ENCODE measurements at places on chromosomes 12 and 14.

DNA sequence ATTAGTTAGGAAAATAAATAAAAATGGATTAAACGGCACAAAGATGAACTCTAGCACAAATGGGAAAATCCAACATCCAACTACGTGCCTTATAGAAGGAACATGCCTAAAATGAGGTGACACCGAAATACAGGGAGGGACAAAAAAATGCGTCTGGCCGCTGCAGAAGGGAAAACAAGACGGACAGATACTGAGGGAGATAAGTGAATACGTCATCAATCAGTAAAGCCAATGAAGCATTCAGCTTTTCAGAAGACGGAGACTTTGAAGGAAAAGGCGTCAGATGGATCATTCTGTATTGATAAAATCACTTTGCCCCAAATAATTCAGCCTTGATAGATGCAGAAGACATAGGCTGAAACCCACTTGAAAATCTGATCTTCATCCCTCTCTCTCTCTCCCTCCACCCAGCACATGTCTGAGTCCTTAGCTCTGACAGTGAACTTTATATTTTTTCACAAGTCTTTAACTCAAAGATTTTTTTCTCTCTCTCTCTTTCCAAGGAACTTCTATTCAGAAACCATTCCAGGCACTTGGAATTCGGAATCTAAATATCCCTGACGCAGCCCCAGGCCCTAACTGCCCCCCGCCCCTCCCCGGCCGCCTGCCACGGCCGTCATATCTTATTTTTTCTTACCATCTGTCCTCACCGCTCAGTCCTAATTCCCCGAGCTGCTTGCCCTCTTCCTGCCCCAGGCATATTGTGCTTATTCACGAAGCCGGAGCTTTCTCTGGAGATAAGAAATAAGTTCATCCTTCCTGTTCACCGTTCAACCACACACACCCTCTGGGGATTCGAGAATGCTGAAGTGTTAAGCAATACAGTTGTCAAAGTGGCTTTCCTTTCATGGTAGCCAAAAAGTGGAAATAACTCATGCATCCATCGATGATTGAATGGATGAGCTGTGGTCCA is 35.5 kb upstream of the RFLNA start:
- DNase-seq, result no peak

- DNase-seq, result no peak
These were observed 135.7 kb upstream of the PWP1 start for GRCh38 chr12:107549651-107550480.

GRCh38 chr14:50342221-50343078 is 30.3 kb downstream of the DMAC2L start:
- peak; percentile 70 for DNase-seq

DNA sequence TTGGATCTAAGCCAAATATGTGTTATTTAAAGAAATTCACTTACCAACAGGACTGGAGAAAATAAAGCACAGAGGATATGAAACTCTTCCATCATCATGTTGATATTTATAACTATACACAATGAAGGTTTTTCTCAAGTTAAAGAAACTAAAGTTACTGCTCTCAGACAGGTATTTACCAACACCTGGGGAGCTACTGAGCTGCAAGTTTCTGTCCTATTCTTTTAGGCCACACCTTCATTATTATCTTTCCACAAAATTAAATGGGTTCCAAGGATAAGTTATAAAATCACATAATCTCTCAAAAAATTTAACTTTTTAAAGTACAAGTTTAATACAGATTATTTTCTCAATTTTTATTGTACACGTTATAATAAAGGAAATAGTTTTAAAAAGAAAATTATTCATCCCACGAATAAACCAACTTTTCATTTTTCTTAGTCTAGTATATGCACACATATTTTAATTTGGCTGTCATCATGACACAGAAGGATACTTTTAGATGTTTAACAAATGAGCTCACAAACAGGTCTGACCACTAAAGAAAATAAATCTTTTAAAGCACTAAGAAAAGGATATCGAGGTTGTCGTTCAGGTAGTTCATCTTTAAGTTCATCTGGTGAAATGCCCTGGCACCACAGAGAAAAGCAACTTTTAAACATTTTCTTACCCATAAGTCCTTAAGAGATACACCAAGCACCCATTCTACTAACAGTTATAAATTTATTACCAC is 7.8 kb downstream of the GMFB start:
- no peak for DNase-seq

DNA sequence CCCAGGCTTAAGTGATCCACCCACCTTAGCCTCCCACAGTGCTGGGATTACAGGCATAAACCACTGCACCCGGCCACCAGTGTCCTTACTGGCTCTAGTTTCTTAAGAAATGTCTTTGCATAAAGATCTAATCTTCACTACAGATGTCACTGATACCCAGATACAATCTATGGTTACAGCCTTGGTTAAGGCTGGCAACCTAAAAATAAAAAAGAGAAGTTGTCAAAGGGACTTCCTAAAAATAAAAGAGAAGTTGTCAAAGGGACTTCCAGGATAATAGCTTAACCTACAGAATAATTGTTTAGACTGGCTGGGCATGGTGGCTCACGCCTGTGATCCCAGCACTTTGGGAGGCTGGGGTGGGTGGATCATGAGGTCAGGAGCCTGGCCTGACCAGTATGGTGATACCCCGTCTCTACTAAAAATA is 27.6 kb downstream of the ETFBKMT start:
- no peak for DNase-seq

DNA sequence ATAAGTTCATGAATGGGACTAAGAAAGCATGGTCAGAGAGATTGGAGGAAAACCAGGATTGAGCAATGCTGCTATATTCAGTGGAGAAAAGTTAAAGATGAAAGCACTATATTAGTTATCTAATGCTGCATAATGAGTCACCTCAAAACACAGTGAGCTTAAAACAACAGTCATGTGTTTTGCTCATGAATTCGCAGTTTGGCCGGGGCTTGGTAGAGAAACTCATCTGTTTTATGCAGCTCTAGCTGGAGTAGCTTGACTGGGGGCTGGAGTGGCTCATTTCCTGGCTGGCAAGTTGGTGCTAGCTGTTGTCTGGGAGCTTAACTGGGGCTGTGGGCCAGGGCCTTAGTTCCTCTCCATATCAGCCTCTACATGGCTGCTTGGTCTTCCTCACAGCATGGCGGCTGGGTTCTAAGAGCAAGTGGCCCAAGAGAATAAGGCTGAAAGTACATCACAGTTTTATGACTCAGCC is 90.1 kb downstream of the ADCK1 start:
- no peak for DNase-seq

DNA sequence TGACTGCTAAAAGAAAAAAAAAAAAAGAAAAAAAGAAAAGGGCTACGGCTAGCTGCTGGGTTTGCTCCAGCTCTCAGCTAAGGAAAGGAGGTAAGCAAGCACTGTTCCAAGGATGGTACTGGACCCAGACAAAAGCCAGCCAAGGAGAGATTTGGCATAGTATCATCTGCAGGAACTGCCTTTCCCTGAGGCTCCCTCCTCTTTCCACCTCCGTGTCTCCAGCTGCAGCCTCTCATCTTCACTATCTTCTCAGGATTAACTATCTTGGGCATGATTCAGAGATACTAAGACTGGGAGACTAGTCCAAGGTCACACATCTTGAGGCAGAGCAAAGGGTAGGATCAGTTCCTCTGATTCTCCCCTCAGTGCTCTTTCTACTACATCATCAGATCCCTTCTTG is 6.0 kb downstream of the KITLG start:
- DNase-seq, result no peak

DNA sequence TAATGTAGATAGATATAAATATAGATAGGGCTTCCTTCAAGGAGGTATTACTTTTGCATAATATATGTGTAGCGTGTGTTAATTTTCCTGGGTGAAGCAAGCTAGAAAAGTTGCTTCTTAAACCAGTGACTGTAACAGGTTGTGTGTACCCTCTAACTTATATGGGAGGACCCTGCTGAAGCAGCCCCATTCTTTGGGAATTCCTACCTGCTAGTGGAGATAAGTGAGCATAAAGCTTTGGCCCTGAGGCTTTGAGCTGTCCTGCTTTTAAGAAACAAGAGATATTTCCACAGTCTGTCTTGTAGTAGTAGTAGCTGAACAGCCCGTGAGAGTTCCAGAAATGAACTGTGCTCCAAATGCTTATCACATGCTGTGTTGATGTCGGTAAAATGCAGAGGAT is 8.6 kb downstream of the RMST start:
- DNase-seq, result no peak

DNA sequence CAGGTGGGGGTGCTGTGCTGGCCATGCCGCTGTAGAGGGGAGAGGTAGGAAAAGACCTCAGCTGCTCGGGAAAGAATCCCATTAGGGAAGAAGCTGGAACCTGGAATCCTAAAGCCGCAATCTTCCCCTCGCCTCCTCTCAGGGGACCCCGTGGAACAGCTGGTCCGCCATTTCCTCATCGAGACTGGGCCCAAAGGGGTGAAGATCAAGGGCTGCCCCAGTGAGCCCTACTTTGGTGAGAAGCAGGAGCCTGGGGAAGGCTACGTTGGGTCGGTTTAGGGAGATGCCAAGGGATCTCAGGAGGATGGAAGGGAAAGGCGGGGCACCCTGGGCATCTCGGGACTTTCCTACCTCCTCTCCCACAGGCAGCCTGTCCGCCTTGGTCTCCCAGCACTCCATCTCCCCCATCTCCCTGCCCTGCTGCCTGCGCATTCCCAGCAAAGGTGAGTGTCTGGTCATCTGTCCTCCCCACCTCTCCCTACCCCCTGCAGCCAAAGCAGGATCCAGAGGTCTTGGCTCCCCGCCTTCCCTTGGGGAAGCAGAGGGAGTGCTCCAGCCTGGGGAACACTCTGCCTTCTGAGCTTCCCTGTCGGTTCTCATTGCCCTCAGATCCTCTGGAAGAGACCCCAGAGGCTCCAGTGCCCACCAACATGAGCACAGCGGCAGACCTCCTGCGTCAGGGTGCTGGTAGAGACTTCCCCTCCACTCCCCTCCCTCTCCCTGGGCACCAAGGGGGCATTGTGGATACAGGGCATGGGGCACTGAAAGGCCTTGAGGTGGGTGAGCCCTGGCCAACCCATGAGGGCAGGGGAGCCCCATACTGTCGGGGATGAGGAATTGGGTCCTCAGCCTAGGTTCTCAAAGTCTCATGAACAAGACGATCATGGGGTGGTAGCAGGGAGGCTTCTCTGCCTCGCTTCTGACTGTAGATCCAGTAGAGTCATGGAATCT is 12.4 kb downstream of the TNS2 start:
- peak; percentile 28 for DNase-seq

DNA sequence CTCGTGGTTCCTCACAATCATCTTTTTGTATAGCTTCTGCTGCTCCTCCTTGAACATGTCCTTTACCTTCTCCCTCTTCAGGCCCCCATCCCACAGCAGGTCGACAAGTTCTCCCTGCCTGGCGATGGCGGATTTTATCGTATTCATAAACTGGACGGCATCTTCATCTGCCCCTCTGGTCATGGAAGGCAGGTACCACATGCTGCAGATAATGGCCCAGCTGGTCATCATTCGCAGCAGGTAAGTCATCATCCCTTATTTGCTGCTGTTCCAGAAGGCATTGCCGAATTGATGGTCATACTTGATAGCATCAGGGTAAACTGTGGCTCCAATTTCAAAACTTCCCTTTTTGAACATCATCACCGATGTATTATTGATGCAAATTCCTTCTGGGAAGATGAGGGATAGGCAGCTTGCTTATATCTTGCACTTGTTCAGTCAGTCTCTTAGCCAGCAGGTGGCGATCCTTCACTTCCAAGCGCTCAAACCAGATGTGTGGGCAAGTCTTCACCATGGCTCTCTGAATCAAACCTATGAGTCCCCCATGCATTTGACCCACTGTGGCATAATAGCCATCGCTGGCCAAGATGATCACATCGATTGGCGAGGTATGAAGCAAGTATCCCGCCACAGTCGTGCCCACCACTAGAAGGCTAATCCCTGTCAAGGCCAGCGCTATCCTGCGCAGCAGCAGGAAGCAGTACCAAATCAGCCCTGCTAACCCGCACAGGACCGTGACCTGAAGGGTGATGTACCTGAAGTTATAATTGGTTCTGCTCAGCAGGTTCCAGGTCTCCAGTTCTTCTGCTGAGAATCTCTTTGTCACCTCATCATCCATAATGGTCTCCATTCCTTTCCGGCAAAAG is 381.5 kb upstream of the STXBP6 start:
- peak; percentile 35 for DNase-seq

DNA sequence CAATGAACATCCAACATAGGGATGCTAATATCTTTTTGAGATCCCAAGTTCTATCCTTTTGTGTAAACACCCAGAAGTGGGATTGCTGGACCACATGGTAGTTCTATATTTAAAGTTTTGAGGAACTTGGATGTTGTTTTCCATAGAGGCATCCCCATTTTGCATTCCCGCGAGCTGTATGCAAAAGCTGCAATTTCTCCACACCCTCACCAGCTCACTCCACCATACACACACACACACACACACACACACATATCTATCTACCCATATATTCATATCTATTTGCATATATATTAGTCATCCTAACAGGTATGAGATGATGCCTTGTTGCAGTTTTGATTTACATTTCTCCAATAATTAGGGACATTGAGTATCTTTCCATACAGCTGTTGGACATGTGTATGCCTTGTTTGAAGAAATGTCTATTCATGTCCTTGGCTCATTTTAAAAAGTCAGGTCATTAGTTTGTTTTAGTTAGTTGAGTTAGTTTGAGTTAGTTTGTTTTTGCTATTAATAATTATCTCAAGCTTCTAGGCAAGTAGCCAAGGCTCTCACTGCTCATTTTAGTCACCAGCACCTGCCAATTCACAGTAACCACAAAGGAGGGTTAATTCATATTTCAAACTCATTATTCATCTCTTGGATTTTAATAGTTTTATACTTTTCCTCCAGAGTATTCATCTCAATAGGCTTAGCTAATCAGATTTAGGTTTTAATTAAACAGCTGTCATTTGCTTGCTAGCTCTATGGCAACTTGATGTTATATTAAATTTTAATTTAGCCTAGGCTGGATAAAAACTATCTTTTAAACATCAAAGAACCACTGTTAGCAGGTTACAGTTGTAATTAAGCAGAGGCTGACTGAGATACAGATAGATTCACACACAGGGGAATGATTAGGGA is 1435.9 kb upstream of the TMEM132C start:
- no peak for DNase-seq

Data from femur (tissue), 1 donor.